Activated CD4-positive, alpha-beta T cell treated with anti-CD3 and anti-CD28 coated beads for 36 hours (primary cell): ENCODE measurements at places on chromosomes 6 and 20.

- H3K27ac ChIP-seq = no peak overlapping the region
- no peak for DNase-seq
- peaks cover 3% of the 10 kb centered on the region for H3K36me3 ChIP-seq
- no peak overlapping the region for H3K4me3 ChIP-seq
Observed at GRCh38 chr20:48690888-48691287, 136.9 kb downstream of the PREX1 start.

GRCh38 chr20:23889775-23890187 is 10.2 kb upstream of the CST5 start:
- H3K36me3 ChIP-seq = no peaks in the 10 kb centered on the region
- no peaks in the 10 kb centered on the region for H3K27me3 ChIP-seq
- no peak overlapping the region for H3K4me3 ChIP-seq

DNA sequence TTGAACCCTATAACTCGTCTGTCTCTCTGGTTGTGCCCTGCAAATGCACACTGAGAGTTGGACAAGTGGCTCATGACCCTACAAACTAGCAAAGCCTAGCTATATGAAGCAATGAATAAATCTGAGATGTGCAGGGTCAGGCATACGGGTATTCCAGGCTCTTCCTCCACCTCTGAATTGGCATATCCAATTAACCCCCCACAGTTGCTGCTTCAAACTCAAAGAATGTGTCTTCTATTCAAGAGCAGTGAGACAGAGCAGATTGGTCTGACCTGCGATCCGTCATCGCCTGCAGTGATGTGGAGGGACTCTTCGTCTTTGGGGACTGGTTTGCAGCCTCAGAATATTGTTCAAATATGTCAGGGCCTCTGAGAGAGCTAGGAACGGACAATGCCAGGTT is 59.8 kb downstream of the LAMP5 start:
- H3K27me3 ChIP-seq = peaks cover 4% of the 10 kb centered on the region
- H3K36me3 ChIP-seq = no peaks in the 10 kb centered on the region
- no peak for DNase-seq
- no peak overlapping the region for H3K27ac ChIP-seq
- H3K4me1 ChIP-seq = no peaks in the 10 kb centered on the region
- H3K4me3 ChIP-seq = no peak overlapping the region

GRCh38 chr6:158503846-158504245 is 56.0 kb upstream of the TMEM181 start:
- H3K4me1 ChIP-seq = no peaks in the 10 kb centered on the region
- H3K27ac ChIP-seq = no peak overlapping the region
- H3K36me3 ChIP-seq = peaks cover 21% of the 10 kb centered on the region
- no peak overlapping the region for H3K4me3 ChIP-seq
- no peak for DNase-seq
